Glutamatergic neuron (in vitro differentiated cells): ENCODE measurements at places on chromosomes 5 and 9. TPM values are rescaled to one million over a fixed set of nuclear protein-coding genes. Genes with fewer than 3 reads are reported as not detected.
A peak's percentile ranks its signal among the peaks of the same experiment; 100 is the strongest.

DNA sequence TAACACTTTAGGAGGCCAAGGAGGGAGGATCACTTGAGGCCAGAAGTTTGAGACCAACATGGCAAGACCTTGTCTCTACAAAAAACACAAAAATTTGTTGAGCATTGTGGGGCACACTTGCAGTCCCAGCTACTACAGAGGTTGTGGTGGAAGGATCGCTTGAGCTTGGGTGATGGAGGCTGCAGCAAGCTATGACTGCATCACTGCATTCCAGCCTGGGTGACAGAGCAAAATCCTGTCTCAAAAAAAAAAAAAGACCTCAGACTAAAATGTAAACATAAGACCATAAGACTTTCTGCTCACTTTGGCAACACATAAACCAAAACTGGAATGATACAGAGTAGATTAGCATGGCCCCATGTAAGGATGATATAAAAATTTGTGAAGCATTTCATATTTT, 24.6 kb upstream of the NANS start:
- no peak for DNase-seq

- DNase-seq, result no peak
Measured at GRCh38 chr9:75591972-75592371, 298.5 kb upstream of the PCSK5 start.

GRCh38 chr5:143094087-143094521, 309.4 kb downstream of the NR3C1 start:
- DNase-seq, result no peak

DNA sequence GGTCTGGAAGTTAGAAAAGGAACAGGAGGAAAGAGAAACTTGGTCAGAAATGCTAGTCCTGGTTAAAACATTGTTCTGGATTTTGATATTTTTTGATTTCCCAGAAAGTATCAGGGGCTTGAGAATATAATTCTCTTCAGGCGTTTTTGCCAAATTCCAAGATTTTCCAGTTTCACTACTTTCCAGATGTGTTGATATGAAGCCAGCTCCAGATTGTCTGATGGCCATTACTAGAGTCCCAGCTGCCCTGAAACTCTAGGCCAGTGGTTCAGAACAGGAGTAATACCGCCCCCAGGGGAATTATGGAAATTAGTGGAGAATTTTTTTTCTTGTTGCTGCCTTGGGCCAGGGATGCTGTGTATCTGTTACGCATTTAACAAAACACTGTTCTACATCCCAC, 88.6 kb downstream of the KCNN2 start:
- no peak for DNase-seq

GRCh38 chr5:110768138-110768860, 29.5 kb downstream of the SLC25A46 start:
- DNase-seq, result no peak

- no peak for DNase-seq
Measured at GRCh38 chr9:20220286-20220685, 402.0 kb downstream of the MLLT3 start.

DNA sequence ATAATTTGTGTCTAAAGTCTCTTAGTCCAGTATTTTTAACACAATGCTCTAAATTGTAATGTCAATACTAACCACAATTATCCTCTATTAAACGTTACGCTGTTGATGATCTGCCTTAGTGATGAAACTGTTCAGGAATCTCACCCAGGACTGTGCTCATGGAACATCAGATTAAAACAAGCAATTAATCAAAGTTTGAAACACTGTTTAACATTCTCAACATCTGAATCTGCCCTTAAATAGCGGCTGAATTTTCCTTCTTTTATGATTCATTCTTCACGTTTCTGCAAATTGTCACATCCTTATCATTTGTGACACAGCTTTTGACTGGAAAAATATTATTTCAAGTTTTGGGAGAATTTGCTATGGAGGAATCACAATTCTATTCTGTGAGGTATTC, 113.8 kb downstream of the MARCHF11 start:
- DNase-seq, result no peak

DNA sequence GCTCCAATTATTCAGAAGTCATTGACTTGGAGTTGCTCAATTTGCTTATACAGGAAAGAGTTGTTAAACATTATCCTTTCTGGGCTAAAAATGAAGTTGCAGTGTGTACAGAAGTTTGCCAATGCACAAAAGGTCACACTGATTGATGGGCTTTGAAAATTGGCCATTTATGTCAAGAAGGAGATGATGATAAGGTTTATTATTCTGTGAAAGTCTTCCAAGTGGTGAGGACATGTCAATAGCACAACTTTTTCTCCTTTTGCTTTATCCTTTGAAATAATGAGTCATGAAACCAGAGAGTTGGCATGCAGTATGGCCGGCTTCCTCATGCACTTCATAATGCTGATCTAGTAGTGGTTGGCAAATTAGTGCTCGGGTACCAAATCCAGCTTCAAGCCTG, 848.5 kb upstream of the WWC1 start:
- DNase-seq, result no peak

DNA sequence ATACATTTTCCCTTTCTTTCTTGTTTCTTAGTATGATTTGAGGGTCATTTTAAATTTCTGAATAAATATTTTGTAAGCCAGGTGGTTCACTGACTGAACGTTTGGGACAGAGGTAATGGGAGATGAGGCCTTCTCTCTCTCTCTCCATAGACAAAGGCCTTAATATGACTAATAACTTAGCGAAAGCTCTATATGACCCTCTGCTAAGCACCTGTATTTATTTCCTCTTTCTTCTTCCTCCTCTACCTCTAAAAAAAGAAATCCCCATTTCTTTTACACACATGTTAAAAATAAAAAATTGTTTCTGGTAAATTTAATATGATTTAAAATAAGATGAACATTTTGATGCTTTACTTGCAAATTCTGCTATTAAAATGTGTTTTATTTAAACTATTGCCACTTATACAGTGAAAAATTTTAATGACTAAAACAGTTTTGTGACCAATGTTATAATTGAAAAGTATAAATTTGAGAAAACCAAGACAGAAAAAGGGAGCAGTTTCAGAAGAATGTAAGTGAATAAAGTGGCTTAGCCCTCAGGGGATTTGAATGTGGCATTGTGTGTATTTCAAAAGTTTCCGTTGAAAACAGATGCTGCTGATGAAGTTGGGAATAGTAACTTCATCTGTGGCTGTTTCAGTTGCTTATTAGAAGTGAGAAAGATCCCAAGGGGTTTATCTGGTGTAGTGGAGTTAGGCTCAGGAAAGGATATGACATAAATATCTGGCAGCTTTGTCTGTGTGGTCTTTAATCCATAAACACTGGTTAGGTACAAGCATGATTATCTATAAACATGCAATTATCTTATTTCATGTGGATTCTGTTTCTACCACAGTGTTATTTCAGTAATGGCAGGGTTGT, 128.6 kb upstream of the GRHPR start:
- DNase-seq, result no peak

DNA sequence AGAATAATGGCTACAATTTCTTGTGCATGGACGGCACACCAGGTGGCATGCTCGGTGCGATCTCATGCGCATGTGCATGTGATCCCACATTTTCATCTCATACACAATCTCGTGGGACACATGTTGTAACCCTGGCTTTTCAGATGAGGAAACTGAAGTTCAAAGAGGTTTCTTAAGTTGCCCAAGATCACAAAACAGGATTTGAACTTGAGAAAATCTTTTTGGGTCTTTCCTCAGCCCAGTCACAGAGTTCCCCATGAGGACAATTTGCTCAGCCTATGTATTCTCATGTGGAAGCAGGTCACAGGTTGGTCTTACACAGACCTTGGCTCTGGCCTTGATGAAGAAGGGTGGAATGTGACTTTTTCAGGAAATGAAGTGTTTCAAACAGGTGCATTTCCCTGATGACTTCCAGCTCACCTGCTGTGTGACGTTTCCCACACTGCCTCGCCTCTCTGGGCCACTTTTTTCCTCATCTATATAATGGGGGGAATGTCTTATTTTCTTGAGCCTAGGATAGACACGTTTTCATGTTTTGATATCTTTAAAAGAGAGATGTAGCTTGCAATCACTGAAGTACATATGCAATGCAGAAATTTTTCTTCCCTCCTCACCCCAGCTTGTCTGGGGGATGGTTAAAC, 7.1 kb upstream of the ORM1 start:
- no peak for DNase-seq

GRCh38 chr5:97728920-97729319, 545.9 kb upstream of the RIOK2 start:
- no peak for DNase-seq

- no peak for DNase-seq
Measured at GRCh38 chr9:71795097-71795813, 26.9 kb upstream of the CEMIP2 start.

DNA sequence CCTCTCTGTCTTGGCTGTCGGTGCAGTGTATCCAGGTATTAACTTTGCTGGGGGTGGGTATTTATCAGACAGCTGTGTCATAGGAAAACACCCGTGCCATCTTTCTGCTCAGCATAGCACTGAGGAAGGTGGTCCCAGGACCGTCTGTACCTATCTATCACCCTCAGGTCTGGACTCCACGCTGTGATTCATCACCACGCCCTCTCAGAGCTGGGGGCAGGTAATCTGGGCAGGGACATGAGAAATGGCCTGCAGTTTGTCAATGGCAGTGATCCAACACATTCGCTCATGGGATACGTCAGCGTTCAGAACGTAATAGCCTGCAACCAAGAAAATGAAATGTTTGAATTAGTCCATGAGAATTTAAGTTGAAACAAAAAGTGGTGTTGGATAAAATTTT, 151.6 kb upstream of the MAP1B start:
- no peak for DNase-seq

GRCh38 chr9:3018071-3018470, 174.2 kb upstream of the PUM3 start:
- no peak for DNase-seq

- no peak for DNase-seq
Measured at GRCh38 chr9:101479338-101480030, 43.9 kb upstream of the ALDOB start.

DNA sequence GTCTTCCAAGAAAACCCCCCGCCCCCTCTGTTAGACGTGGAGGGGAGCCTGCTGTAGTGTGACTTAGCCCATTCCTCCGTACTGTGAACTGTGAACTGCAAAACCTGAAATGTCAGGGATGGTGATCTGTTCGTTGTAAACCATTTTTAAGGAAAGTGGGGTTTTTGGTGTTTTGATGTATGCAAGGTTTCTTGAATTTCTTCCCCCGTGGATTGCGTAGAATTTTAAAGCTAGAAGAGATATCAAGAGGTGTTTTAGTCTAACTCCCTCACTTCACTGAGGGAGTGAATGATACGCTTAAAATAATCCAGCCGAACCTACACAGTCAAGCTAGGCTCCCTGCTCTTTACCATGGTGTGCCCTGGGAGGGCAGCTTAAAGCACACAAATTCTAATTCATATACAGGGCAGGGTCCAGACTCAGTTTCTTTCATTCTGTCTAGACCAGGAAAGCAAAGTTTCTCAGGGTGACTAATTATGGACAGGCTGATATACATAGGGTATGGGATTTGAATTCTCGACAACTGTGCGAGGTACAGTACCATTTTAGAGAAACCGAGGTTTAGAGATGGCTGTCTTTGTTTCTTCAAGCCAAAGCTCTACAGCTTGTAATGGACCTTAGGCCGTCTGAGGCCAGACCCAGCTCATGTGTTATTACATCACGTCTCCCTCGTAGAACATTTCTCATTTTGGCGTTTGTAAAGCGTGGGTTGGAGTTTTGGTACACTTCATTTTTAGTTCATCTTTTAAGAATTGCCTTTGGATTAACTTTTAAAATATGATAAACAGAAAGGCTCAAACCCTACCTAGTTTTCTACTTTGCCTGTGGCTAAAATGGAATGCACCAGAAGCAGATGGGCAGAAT, 2.7 kb downstream of the PTGER4 start:
- DNase-seq, result no peak

GRCh38 chr9:83474631-83475030, 63.6 kb downstream of the FRMD3 start:
- no peak for DNase-seq

DNA sequence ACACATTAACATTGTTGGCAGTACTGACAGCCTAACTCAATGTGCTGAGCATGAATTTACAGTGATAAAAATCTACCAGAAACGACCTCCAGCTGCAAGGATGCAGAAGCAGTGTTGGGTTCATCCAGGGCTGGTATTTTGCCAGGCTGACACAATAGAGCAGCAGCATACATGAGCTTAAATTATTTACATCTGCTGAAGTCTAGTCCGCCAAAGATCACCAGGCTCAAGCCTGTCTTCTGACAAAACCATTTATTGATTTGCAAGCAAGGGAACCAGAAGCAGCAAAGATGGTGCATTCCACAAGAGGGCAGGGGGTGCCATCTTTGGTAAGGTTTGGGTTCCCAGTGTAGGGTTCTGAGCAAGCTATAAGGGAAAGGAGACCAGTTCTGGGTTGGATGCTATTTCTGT, 8.7 kb upstream of the C5orf34 start:
- no peak for DNase-seq

DNA sequence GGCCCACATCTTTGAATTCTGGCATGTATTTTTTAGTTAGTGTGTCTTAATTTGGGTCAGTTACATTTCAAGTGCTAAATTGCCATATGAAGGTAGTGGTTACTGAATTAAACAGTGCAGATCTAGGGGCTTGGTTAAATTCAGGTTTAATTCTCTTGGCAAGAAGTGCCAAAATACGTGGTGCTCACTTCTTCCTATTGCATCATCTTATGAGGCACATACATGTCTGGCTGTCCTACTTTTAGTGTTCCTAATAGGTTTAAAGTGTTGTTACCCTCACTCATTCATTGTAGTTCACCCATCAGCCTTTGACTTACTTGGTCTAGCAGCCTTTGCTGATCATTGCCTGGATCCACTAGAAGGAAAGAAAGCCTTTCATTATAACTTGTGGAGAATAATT, 59.5 kb downstream of the RPS6 start:
- no peak for DNase-seq

GRCh38 chr9:70987986-70988385, 133.4 kb downstream of the TRPM3 start:
- DNase-seq, result no peak

DNA sequence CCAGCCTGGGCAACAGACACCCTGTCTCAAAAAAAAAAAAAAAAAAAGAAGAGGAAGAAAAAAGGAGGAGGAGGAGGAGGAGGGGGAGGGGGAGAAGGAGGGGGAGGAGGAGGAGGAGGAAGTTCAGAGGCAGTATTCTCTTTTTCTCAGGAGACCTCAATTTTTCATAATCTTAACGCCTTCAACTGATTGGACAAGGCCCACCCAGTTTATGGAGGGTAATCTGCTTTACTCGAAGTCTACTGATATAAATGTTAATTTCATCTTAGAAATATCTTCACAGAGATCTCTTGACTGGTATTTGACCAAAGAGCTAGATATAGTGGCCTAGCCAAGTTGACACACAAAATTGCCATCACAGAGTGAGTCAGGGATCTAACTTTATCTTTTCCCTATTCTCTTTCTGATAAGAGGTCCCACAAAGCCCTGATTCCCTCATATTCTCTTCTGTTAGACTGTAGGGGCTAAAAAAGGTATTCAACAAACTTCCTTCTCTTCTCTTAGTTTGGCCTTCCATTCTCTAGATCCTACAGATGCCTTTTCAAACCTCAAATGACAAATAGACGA, 115.5 kb upstream of the ABCA1 start:
- DNase-seq, result no peak

GRCh38 chr5:6733411-6734242, 20.4 kb downstream of the TENT4A start:
- peak; percentile 2 for DNase-seq

The ATOX1 gene
- total RNA-seq, result 82.9 TPM

The NTRK2 gene
- total RNA-seq, result 2.1 TPM

The FBXW5 gene
- total RNA-seq, result 77.9 TPM

The CATSPER3 gene
- 0.54 TPM for total RNA-seq

The SERF1A gene
- total RNA-seq, result 45.4 TPM

The CHSY3 gene
- total RNA-seq, result not detected

The MEF2C gene
- 24.1 TPM for total RNA-seq

The ZMYND19 gene
- total RNA-seq, result 33.9 TPM

The KIF4B gene
- total RNA-seq, result not detected

The LECT2 gene
- total RNA-seq, result not detected

The SEMA6A gene
- total RNA-seq, result 424 TPM
